Right kidney (tissue), 9 donors: ENCODE measurements at places on chromosomes 4 and X.
A peak's percentile ranks its signal among the peaks of the same experiment; 100 is the strongest.

GRCh38 chr4:123064390-123064789, 142.0 kb upstream of the NUDT6 start:
- no peak for DNase-seq

GRCh38 chrX:10089378-10089795, 67.4 kb upstream of the CLCN4 start:
- DNase-seq, result no peak

DNA sequence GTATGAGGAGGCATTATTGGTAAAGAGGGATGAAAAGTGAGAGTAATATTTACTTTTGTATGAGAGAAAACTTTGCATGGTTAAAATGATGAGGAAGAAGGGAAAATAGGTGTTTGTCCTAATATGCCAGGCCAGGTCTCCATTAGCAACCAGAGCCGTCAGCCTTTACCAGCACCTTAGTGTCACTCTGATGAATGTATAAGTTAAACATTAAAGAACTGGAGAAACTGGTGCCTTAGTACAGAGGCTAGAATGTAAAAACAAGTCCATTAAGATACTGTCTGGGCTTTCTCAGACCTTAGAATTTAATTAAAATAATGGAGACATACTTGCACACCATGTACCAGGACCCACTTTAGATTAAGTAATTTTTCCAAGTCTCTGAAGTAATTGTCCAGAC, 222.3 kb downstream of the FAM47A start:
- DNase-seq, result no peak

DNA sequence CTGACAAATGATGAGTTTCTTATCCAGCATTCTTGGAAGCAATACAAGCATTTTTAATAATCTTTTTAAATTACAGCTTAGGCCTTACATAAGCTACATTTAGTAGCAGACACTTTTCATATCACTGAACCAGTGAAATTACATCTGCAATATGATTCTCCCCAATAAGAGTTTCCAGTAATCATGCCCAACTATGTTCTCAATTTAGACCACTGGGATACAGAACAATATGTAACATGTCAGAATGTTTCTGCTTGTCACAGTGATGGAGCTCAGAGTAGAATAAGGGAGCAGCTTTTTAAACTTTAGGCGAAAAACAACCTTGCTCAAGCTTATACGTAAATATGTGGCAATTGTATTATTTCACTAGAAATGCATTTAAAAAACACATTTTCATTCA, 1132.2 kb downstream of the FAT4 start:
- no peak for DNase-seq

- no peak for DNase-seq
Observed at GRCh38 chr4:44368413-44369167, 80.0 kb downstream of the KCTD8 start.

DNA sequence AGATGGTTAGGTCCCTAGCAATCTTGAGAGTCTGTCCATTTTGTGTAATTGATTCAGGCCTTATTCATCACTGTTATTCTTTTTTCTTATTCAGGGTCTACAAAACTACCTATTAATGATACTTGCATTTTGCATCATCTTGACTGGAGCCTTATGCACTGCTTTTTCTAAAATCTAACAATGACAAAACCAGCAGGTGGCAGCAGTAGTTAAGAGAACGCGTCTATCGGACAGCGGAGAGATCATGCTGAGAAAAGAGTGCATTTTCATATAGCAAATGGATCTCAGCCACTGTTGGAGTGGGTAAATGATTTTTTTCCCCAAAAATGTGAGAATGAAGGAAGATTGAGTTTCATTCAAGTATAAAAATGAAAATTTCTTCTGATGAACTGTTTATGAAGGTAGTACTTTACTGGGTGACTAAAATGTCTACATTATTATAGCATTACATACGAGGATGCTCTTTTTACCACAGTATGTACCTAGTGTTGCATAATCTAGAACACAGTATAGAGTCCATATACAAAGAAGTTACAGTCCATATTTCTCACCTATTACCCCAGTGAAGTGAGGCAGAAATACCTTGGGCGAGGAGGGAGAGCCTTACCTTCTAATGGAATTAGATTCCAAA, 43.2 kb downstream of the TMEM144 start:
- DNase-seq, result peak; percentile 15

DNA sequence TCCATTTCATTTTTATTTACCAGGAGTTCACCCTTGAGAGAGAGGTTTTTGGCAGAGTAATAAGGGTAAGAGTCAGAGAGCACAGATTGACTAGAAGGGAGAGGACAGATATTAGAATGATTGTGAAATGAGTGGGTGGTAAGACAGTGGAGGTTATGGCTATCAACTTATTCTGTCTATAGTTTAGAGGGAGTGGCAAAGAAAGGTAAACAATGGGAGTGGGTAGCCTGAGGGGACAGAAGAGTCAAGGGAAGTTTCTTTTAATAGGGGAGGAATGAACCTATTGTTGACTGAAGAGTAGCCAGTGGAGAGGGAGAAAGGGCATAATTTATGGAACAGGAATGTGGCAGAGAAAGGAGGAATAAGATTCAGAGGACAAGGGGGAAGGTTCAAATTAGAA, 186.5 kb upstream of the NRK start:
- DNase-seq, result no peak

DNA sequence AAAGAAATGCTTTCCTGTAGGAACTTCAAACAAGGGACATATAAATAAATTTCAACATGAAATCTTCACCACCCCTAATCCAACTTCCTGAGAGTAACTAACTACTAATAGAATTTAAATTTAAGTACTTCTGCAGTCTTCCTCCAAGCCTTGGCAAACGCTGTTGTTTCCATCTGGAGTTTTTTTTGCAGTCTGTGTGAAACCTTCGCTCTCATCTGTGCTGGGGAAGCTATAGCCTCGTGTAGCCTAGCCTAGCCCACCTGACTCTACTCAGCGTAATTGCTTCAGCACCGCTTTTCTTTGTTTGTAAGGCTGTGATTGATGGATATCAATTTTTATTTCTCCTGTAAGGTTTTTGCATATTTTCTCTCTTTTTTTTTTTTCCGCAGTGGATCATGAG, 30.9 kb downstream of the STOX2 start:
- no peak for DNase-seq

- no peak for DNase-seq
Observed at GRCh38 chr4:167854881-167855280, 237.5 kb upstream of the ANXA10 start.

DNA sequence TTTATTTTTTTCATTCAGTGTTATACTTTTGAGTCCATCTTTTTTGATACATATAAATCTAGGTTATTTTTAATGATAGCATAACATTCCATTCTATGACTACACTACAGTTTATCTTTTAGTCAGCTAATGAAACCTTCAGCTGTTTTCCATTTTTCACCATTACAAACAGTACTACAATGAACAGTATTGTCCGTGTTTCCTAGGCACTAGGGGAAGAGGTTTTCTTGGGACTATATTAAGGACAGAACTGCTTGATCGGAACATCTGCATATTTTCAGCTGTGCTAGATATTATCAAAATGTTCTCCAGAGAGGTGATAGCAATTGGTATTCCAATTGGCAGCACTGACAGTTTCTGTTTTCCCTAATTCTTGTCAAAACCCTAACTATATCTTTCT, 44.3 kb upstream of the HCCS start:
- no peak for DNase-seq

GRCh38 chrX:109283870-109284269, 198.0 kb downstream of the GUCY2F start:
- no peak for DNase-seq

- peak; percentile 81 for DNase-seq
Observed at GRCh38 chr4:78551420-78552351, at the start of gene ANXA3. ANXA3 (plus strand) TSS chr4:78551770; CDS start chr4:78554474, 2,704 bp downstream.

DNA sequence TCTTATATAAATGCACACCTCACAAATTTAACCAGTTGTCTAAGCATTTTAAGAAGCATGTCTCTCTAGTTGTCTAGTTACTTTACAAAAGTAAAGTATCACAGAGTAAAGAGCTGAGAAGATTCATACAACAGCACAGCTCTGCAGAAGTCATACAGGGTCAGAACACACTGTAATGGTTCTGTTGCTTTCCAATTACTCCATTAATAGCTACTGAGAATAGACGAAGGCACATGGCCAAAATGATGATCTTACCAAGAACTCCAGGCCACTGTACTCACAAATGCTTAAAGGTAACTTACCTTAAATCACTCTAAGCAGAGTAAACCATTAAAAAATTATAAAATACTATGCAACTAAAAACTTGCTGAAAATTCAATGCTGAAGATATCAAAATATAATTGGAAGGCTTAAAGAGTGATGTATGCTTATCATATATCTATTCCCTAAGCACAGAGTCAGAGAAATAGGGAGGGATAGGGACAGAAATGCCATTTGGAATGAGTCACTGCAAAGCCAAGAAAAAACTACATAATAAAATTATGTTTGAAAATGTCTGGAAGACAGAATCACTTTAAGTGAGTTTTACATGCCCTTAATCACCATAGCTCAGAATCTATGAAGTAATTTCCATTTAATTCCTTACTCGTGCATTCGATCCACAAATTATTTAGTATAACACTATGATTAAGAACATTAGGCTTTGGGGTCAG, 71.0 kb downstream of the DDX60L start:
- no peak for DNase-seq

- DNase-seq, result no peak
Observed at GRCh38 chr4:66430856-66431255, 760.6 kb upstream of the EPHA5 start.

- DNase-seq, result no peak
Observed at GRCh38 chr4:121642876-121643585, 53.7 kb downstream of the ANXA5 start.

DNA sequence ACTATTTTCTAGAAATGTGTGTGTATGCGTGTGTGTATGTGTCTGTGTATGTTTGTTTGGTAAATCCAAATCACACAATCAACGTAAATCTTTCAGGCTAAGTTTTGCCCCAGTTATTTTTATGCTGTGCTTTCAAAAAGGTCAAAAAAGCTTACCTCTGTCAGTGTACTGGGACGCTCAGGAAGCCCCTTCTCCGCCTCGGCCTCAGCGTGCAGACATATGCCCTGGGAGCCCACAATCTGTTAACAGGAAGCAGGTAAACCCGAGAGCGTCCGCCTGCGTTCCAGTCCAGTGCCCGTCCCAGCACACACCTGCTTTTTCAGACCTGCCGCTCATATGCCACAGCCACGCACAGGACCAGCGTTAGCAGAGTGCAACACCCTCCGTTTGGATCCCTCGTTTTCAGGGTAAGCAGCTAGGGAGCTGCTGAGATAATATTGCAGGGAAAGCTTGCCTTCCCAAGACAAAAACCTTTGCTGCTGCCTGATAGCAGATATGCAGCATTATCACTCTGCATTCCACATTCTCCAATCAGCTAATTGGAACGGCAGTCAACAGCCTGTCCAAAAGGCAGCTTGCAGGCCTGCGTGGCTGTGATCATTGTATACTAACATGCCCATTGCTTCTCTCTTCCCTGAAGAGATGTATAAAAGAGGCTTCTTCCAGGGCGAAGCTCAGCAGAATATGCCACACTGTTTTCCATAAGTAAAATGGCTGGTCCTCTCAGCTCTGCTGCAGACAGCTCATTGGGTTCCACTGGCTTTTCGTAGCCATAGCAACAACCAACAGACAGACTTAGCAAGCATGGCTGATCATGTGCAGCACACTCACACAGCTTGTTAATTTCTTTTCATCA, at the start of gene SORBS2:
Gene SORBS2 (minus strand): TSS at position 686 of the 856 bp plus-strand sequence. CDS start 121,623 bp downstream, outside the sequence.
- peak; percentile 71 for DNase-seq

GRCh38 chrX:12412561-12412960, 274.3 kb downstream of the FRMPD4 start:
- no peak for DNase-seq

GRCh38 chrX:1391370-1391706, 575 bp downstream of the SLC25A6 start:
- DNase-seq, result no peak

DNA sequence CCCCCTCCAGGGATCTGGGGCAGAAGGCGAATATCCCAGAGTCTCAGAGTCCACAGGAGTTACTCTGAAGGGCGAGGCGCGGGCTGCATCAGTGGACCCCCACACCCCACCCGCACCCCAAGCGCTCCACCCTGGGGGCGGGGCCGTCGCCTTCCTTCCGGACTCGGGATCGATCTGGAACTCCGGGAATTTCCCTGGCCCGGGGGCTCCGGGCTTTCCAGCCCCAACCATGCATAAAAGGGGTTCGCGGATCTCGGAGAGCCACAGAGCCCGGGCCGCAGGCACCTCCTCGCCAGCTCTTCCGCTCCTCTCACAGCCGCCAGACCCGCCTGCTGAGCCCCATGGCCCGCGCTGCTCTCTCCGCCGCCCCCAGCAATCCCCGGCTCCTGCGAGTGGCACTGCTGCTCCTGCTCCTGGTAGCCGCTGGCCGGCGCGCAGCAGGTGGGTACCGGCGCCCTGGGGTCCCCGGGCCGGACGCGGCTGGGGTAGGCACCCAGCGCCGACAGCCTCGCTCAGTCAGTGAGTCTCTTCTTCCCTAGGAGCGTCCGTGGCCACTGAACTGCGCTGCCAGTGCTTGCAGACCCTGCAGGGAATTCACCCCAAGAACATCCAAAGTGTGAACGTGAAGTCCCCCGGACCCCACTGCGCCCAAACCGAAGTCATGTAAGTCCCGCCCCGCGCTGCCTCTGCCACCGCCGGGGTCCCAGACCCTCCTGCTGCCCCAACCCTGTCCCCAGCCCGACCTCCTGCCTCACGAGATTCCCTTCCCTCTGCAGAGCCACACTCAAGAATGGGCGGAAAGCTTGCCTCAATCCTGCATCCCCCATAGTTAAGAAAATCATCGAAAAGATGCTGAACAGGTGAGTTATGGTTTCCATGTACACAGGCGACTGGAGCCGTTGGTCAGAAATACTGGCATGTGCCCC, at the start of gene CXCL1:
Gene CXCL1 (plus strand): TSS at position 264 of the 926 bp plus-strand sequence. CDS start 78 bp downstream, at position 342.
- DNase-seq, result peak; percentile 74

DNA sequence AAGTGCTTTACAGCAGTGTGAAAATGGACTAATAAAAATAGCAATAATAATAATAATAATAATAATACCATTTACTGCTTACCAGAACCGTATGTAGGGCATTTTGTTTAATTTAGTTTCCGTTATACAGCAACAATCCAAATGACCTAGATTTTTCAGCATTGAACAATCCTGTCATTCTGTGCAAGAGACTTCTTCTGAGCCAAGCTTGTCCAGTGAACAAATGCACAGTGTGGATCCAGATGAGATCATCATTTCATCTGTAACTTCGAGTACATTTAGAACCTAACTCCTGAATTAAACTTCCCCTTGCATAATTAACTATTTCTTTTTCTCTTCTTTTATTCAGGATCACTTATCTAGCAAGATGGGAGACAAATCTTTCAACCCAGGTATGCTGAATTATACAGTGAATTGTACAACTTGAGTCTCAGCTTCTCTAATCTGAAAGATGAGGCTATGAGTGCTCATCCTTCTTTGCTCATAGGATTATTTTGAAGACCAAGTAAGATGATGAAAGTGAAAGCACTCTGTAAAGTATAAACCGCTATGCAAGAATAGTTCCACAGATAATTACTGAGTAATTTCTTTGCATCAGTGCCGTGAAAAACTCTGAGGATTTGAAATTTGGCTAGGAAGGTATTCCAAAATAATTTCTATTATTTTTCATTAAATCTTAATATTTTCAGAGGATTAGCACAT, 6.6 kb downstream of the CLNK start:
- no peak for DNase-seq

DNA sequence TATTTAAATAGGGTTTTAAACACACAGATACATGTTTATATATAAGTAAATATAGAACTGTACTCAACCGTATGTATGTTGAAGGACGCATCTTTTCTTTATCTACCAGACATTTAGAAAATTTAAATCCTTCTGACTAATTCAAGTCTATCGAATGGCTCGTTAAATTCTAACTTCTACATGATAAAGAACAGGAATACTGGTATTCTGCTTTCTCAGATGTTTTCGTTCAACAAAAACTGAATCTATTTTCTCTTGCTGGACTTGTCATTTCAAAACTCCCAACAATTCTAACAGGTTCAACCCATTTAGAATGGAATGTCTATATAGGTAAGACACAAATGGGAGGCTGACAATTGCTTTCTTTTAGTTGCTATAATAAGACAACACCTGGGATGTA, 978.3 kb upstream of the ADGRL3 start:
- DNase-seq, result no peak
